ENCODE measurements at places on chromosomes 11 and 22. TPM values are rescaled to one million over a fixed set of nuclear protein-coding genes. Genes with fewer than 3 reads are reported as not detected.

DNA sequence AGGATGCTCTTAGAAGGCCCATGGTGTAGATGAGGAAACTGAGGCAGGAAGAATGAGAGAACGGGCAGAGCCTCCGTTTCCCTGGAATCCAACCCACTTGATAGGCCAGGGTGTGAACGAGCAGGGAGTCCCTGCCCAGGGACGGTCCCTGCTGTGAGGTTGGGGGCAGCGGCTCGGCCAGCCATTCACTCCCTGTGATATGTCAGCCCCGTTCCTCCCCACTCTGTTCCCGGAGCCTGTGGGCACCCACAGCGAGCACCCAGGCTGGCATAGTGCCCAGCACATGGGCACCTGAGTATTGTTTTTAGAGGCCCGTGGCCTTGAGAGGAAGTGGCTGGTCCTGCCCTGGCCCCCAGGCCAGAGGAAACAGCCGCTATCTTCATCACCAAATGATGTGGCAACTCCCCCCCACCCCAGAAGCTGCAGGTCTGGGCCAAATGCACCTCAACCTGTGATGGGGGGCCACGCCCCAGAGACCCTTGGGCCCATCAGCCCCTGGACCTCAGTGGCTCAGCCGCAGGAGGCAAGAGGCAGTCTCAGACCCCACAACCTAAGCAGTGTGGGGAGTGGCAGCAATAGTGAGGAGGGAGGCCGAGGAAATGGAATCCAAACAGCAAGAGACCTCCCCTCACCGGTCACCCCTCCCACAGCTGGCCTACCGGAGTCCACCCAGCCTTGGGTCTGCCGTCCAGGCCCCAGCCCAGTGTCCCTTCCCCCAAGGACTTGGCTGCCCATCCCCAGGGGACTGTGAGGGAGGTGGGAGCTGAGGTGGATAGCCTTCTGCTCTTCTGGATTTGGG is 2.1 kb downstream of the ALDH3B1 start:
- no peaks in the 10 kb centered on the region for H3K36me3 ChIP-seq
- no peak overlapping the region for H3K27ac ChIP-seq
- no peak for DNase-seq
- H3K27me3 ChIP-seq, result no peaks in the 10 kb centered on the region

DNA sequence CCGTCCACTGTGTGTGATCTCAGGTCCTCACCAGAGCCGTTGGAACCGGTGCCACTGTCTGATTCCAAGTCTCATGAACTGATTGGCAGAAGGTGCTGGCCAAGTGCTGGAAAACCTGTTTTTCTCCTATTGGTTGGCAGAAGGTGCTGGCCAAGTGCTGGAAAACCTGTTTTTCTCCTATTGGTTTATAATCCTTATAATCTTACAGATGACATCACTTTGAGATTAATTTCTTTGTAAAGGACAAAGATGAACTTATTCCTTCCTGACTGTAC is 1106.3 kb downstream of the BRD1 start:
- H3K27ac ChIP-seq, result no peak overlapping the region
- H3K4me3 ChIP-seq, result no peak overlapping the region
- no peaks in the 10 kb centered on the region for H3K36me3 ChIP-seq
- no peaks in the 10 kb centered on the region for H3K4me1 ChIP-seq
- DNase-seq, result no peak
- H3K27me3 ChIP-seq, result no peaks in the 10 kb centered on the region

- no peak for DNase-seq
- peaks cover 86% of the 10 kb centered on the region for H3K36me3 ChIP-seq
- no peak overlapping the region for H3K4me3 ChIP-seq
- no peaks in the 10 kb centered on the region for H3K27me3 ChIP-seq
These were observed 10.7 kb upstream of the B3GAT3 start for GRCh38 chr11:62632492-62632891.

GRCh38 chr11:56625946-56626345 is 11.3 kb upstream of the OR5M1 start:
- H3K4me3 ChIP-seq, result no peak overlapping the region
- H3K27ac ChIP-seq, result no peak overlapping the region
- DNase-seq, result no peak
- H3K36me3 ChIP-seq, result no peaks in the 10 kb centered on the region
- H3K4me1 ChIP-seq, result peaks cover 4% of the 10 kb centered on the region
- H3K27me3 ChIP-seq, result peaks cover 7% of the 10 kb centered on the region

GRCh38 chr11:86395061-86395551 is 20.4 kb downstream of the CCDC81 start:
- no peak for DNase-seq
- H3K4me3 ChIP-seq, result no peak overlapping the region
- H3K36me3 ChIP-seq, result no peaks in the 10 kb centered on the region
- H3K4me1 ChIP-seq, result no peaks in the 10 kb centered on the region
- H3K27ac ChIP-seq, result no peak overlapping the region

GRCh38 chr11:1338201-1339065 is 29.0 kb upstream of the TOLLIP start:
- no peak overlapping the region for H3K27ac ChIP-seq
- H3K36me3 ChIP-seq, result no peaks in the 10 kb centered on the region
- no peak for DNase-seq
- H3K4me3 ChIP-seq, result no peak overlapping the region

GRCh38 chr11:130720232-130721022 is 195.9 kb downstream of the SNX19 start:
- no peak overlapping the region for H3K4me3 ChIP-seq
- no peak for DNase-seq
- H3K4me1 ChIP-seq, result peaks cover 24% of the 10 kb centered on the region
- H3K36me3 ChIP-seq, result no peaks in the 10 kb centered on the region
- H3K27ac ChIP-seq, result peak overlapping the region; percentile 89
- H3K27me3 ChIP-seq, result no peaks in the 10 kb centered on the region

GRCh38 chr11:47376525-47377371 is 1.6 kb downstream of the SPI1 start:
- H3K4me1 ChIP-seq, result no peaks in the 10 kb centered on the region
- no peak for DNase-seq
- H3K27ac ChIP-seq, result no peak overlapping the region
- H3K4me3 ChIP-seq, result no peak overlapping the region
- peaks cover 6% of the 10 kb centered on the region for H3K27me3 ChIP-seq

Gene MOV10L1
- total RNA-seq, result not detected

Gene PKNOX2
- total RNA-seq, result 15.1 TPM

Gene OR8D4
- total RNA-seq, result not detected

Gene SLN
- total RNA-seq, result 0.36 TPM

Gene ZNF215
- total RNA-seq, result not detected

All from SJCRH30 (cell line).